ENCODE measurements at places on chromosomes 11 and 22.
A peak's percentile ranks its signal among the peaks of the same experiment; 100 is the strongest.

GRCh38 chr11:47324520-47324919 is 28.0 kb downstream of the MYBPC3 start:
- no peak for DNase-seq

- DNase-seq: no peak
Observed at GRCh38 chr11:75170516-75171201, 19.8 kb downstream of the SLCO2B1 start.

DNA sequence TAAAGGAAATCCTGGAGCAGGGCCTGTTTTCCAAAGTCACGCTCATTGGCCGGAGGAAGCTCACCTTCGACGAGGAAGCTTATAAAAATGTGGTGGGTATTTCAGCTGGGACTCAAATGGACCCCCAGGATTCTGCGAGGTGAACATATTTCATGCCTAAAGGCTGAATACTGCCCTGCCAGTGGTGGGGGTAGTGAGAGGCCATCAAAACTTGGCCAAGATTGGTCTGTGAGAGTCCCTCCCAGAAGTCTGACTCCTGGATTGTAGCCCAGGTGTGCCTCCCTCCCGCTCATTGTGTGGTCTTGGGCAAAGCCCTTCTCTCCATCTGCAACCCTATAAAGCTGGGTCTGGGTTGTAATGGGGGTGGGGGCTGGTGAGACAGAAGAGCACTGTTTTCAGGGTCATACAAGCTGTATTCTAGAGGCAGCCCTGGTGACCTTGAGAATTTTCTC is 853 bp downstream of the HTATIP2 start:
- peak; percentile 13 for DNase-seq

DNA sequence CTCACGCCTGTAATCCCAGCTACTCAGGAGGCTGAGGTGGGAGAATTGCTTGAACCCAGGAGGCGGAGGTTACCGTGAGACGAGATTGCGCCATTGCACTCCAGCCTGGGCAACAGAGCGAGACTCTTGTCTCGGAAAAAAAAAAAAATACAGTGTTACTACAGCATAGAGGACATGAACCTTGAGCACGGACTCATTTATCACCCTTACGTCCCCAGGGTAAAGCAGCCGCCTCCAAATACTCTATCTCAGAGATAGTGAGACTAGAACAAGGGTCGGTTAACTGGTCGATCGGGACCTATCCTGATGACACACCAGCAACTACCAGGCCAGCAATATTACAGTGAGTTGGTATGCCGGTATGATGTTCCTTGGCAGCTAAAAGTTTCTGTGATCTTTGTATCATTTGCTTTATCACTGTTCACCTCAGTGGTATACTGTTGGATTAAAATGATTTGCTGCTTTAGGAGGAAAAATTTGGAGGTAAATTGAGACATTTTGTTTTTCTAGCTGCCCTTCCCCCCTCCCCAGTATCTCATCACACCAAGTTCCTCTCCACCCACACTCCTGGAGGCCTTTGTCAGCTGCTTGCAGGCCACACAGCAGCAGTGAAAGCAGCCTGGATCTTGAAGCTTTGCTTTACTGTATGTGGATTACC is 7.0 kb upstream of the SIDT2 start:
- DNase-seq: no peak

DNA sequence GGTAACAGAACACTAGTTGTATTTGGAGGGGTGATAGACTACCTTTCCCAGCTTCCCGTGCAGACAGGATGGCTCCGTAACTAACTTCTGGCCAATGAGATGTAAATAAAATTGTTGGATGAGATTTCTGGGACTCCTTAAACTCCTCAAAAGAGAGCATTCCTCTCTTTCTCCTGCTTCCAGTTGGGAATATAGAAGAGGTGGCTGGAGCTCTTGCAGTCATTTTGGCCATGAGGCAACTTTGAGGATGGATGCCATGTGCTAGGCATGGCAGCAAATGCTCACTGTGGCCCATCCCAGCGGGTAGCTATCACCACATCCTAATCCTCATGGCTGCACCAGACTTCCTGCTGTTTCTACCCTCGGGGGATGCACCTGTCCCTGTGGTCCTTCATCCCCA is 7.4 kb downstream of the MB start:
- DNase-seq: no peak

DNA sequence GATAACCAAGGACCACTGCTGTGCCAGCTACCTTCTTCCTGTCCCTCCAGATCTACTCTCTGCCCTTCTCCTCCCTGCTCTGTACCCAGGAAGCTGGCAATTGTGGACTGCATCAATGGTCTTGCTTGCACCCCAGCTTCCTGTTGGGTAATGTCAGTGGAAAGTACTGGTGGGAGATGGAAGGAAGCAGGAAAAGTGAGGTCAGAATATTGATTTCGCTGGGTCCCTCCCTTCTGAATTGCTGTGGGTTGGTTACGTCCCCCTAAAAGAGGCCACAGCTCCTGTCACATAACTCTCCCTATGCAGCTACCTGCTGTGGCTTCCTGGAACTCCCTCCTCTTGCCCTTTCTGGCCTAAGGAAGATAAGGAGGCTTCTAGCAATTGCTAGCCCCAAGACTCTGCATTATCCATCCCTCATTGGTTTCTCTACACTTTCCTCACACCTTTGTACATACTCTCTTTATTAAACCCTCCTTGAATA is 81.2 kb downstream of the RASSF10 start:
- DNase-seq: no peak

DNA sequence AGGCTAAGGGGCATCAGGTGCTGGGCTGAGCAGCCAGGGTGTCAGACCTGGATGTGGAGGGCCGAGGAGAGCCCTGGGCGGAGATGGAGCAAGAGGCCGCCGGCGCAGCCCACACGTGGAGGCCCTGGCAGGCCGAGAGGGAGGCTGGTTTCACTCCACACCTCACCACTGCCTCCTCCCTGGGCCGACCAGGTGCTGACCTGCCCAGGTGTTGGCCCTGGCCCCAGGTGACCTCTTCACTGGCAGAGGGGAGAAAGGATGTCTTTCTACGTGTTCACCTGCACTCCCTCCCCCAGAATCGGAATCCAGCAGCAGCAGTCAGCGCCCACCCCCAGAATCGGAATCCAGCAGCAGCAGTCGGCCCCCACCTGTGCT is 781 bp downstream of the ANO9 start:
- no peak for DNase-seq

- no peak for DNase-seq
Observed at GRCh38 chr11:119365071-119365591, 16.4 kb downstream of the USP2 start.

- DNase-seq: peak; percentile 52
Observed at GRCh38 chr11:85590848-85591483, 36.2 kb downstream of the DLG2 start.

- DNase-seq: no peak
Observed at GRCh38 chr11:35334385-35335090, 84.8 kb downstream of the SLC1A2 start.

GRCh38 chr11:125314276-125315078 is 149.9 kb downstream of the PKNOX2 start:
- no peak for DNase-seq

- DNase-seq: peak; percentile 53
Observed at GRCh38 chr11:118180300-118180703, 3.9 kb upstream of the SCN2B start.

DNA sequence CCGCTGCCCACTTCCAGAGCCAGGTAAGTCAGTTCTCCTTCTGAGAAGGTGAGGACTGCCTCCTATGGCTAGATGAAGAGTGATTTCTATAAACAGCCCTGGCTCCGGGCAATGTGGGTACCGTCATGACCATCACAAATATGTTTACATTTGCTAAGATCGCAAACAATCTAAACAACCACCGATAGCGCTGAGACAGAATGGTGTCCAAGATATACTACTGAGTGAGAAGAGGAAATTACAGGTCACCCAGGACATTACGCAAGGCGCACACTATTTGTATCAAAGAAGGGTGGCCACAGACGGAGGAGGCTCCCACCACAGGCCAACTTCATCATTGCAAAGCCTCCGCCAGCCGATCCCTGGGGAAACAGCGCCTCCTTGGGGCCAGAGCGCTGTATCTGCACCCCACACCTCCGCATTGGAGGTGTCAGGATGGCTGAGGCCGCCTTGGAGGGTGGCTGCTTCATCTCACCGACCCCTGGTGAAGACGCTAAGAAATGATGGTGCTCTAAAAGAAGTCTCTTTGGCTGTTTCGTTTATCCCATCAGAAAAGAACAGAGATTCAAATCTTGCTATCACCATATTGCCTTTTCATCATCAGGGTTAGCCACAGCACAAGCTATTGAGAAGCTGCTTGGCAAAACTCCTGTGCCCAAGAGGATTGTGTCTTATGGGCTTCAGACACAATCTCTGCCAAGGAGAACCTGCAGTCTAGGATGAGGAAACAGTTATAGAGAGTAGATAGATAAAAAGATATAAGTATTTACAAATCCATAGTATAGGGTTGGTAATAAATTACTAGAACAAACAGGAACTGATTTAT is 12.3 kb upstream of the ASRGL1 start:
- no peak for DNase-seq

GRCh38 chr11:70205766-70206165 is 2.7 kb downstream of the FADD start:
- no peak for DNase-seq

DNA sequence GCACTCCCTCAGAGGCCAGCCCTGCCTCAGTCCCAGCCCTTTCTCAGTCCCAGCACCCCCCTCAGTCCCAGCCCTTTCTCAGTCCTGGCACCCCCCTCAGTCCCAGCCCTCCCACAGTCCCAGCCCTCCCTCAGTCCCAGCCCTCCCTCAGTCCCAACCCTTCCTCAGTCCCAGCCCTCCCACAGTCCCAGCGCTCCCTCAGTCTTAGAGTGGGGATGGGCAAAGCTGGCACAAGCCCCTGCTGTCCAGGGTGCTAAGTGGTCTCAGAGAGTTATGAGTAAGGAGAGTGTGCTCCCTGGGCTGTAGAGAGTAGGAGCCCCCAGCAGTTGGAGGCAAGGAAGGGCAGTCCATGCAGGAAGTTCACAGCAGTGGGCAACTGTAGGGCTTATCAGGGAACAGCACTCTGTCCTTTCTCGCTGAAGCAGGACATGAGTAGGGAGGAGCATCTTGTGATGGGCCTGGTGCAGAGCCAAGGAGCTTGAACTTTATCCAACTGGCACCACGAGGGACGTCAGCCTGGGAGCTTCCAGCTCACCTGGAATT is 51.4 kb upstream of the CRYBB3 start:
- no peak for DNase-seq

- DNase-seq: no peak
Observed at GRCh38 chr11:4074266-4074665, 20.3 kb upstream of the RRM1 start.

DNA sequence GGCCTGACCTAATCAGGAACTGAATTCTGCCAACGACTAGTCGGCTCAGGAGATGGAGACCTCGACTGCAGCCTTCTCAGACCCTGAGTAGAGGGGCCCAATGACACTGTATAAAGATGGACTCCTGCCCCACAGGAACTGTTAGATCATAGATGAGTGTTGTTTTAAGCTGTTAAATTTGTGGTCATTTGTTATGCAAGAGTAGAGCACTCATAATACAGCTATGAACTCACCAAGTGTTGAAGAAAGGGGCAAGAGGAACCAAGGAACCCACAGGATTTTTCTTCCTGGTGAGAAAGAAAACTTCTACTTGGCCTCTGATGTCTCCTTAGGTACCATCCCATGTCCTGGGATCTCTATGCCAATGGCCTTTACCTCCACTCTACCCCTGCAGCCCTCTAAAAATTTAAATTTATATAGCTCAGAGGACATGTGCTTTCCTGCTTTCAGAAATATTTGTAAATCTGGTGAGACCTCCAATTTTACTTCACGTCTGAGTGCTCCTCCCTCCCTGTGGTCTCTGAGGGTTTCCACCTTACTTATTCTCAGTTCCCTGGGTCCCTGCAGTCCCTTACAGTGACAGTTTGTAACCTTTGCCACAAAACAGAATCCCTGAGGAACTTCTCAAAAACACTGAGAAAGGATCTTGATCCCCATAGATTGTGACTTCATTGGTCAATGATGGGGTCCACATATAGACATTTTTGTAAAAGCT is 256.3 kb upstream of the ARHGAP20 start:
- peak; percentile 18 for DNase-seq

- DNase-seq: no peak
Observed at GRCh38 chr22:31094021-31094551, 13.0 kb downstream of the SMTN start.

GRCh38 chr22:46965555-46966494 is 203.4 kb downstream of the TBC1D22A start:
- peak; percentile 24 for DNase-seq

DNA sequence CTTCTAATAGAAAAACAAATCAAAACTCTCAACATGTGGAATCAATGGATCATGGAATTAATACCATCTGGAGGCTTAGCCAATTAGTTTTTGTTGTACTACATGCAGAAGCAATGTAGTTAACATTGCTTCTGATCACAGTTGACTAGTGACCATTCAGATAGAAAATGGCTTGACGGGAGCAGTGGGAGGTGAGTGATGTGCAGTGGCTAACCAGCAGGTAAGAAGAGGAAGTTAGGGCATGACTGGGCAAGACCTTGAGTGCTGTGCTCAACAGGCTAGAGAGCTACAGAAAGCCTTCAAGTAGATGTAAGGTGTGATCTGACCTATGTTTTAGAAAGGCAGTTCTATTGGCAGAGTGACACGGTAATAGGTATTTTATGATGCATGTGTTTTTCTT is 60.7 kb upstream of the ALKBH3 start:
- no peak for DNase-seq

- DNase-seq: no peak
Observed at GRCh38 chr11:6273188-6273587, 13.6 kb downstream of the CCKBR start.

DNA sequence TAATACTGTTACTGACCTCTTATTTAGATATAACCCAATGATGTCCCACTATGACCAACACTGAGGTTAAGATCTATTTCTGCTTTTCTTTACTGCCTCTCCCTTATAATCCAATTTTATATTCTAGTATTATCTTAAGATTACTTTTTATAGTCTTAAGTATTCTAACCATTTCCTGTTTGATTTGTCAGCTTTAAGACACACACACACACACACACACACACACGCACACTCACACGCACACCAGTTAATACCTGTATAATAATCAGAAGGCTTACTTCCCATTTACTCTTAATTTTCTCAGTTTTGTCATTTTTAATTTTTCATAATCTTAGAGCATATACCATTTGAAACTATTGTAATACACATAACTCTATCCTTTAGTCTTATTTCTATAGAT is 226.0 kb upstream of the C11orf87 start:
- DNase-seq: peak; percentile 32

DNA sequence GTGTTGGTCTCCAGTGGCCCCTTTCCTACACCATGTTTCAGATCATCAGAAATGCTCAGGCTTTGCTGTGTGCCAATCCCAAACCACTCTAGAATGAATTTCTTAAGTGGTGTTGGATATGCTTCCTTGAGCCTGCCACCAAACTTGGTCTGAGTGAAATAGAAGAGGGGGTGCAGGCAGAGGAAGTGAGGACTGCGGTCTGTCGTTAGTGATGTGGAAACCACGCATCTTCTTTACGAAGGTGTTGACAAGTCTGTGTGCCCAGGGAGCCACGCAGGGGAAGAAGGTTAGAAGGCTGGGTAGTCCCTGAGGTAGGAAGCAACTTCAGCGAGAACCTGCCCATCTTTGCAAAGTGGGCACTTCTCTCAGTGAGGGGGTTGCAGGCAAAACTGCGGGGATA is 187.4 kb upstream of the NAV2 start:
- no peak for DNase-seq

All from fibroblast of upper back skin (primary cell).